Activated CD4-positive, alpha-beta T cell treated with anti-CD3 and anti-CD28 coated beads, Interleukin-2, amount 50 U/mL, for 24 hours (primary cell): ENCODE measurements at places on chromosomes 4 and X.

GRCh38 chr4:102687373-102687981 is 73.3 kb downstream of the MANBA start:
- DNase-seq = no peak

DNA sequence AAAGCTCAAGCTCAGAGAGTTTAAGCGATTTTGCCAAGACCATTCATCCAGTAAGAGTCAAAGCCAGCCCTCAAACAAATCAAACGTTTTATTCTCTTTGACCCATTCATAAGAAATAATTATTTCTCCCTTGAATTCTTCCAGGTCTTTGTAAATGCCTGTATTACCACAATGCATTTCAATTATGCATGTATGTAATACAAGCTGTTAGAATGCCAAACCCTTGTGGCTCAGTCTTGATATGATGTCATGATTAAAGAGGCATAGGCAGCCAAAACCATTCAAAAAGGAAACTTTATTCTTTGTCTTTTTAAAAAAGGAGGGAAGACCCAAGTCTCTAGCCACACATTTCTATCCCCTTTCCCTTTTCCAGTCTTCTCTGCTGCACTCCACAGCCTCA is 56.5 kb upstream of the PGM2 start:
- DNase-seq = no peak

DNA sequence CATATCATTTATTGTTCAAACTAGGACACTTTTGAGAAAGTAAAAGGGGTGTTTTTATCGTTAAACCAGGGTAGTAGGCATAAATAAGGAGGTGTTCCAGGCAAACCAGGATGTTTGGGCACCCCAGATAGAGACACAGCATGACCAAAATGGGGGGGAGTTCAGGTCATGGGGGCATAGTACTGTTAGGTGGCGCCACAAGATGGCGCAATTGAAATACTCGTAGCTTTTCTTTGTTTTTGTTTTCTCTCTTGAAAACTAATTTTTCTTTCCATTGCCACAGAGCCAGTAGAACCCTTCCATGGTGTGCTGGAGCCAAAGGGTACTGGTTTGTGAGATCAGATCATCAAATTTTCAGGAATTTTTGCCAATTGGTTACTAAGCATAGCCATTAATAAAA is 283.4 kb downstream of the BCOR start:
- DNase-seq = no peak

- no peak for DNase-seq
Measured at GRCh38 chr4:24659241-24659961, 75.0 kb upstream of the DHX15 start.

- no peak for DNase-seq
Measured at GRCh38 chr4:79673377-79673776, 265.3 kb upstream of the GK2 start.

- DNase-seq = no peak
Measured at GRCh38 chr4:2928242-2929176, 34.7 kb downstream of the NOP14 start.

DNA sequence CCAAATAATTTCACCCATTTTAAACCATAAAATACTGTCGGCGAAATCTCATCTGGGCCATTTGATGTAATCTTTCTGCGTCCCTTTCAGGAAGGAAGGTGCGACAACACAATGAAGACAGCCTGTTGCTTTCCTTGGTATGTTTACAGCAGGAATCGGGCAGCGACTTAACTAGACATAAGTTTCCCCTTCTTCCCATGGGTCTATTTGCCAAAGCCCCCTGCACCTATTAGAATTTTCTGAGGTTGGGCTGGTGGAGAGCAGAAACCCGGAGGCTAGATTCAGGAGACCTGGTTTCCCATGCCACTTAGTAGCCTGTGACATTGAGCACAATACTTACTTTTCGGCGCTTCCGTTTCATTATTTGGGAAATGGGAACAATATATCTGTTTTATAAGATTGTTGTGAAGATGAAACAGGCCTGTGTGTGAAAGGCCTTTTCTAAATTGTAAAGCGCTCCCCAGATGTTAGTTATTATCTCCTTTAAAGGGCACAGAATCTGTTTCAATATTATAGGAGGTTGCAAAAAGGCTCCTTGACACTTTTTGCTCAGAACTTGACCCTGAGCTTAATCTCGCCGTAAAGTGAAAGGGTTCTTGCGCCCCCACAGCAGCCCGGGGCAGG is 552 bp upstream of the AFF1 start:
- DNase-seq = no peak

GRCh38 chrX:122565952-122566351 is 618.1 kb upstream of the GRIA3 start:
- no peak for DNase-seq

- no peak for DNase-seq
Measured at GRCh38 chr4:153212736-153213135, 8.5 kb downstream of the TRIM2 start.

DNA sequence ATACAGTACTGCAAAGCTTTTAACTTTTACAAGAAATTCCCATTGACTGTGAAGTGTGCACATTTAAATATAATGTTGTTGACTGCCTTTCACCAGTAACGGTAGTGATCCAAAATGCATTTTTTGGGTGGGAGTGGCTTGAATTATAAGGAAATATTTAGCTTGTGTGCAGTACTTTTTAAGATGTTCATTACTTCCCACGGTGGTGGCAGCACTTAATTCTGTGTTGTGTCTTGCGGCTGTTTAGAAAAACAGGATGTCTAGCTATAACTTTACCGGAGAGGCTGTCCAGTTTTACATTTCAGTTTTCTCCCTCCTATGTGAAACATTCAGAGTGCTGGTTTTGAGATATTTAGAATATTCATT is 1.7 kb downstream of the TMEM131L start:
- no peak for DNase-seq

DNA sequence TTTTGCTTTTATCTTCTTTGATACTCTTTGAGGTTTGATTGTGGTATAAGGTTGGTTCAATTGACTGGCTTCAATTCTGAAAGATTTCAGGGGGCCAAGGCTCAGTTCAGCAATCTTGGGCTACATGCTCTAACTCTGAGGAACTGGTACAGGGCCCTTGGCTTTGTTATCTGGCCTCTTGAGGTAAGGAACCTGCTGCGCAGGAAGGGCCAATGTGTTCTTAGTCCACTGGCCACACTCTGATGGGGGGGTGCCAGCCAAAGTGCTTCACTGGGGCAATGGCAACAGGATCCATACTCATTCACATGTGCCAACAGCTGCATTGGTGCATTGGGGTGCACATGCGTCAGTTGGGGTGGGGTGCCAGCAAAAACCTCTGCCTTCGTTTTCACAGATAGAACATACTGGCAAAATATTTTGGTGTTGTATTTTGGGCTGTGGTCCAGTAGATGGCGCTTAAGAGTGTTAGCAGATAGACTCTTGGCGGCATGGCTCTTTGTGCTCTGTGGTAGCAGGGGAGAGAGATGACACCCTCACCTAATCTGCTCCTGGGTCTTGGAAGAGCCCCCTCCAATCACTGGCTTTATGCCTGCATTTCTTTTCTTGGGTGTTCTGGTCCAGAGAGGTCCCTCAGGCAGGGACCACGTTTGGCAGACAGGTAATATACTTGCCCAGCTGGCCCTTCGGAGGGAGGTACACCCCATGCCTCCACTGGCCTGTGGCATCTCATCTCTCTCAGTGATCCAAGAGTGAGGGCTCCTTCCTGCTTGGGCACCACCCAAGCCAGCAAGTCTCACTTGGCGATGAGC is 42.9 kb downstream of the NDST3 start:
- no peak for DNase-seq

GRCh38 chr4:153267890-153268289 is 63.6 kb downstream of the TRIM2 start:
- DNase-seq = no peak

DNA sequence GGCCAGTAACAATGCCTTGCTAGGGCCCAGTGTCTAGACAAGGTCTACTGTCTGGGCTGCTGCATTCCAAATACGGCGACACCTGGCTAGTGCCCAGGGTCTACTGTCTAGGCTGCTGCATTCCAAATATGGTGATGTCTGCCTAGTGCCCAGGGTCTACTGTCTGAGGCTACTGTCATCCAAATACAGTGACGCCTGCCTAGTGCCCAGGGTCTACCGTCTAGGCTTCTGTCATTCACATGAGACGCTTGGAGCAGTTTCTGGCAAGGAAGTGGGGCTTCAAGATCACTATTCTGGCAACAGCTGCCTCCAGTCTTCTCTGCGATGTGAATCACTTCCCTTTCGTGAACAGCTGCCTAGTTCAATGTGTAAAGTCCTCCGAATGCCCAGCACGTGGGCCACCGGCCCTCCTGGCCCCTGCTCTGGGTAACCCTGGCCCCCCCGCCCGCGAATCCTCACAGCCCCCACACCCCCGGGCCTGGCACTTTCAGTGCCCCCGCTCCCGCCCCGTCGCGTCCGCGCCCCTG is 12.7 kb downstream of the ACOX3 start:
- DNase-seq = no peak

DNA sequence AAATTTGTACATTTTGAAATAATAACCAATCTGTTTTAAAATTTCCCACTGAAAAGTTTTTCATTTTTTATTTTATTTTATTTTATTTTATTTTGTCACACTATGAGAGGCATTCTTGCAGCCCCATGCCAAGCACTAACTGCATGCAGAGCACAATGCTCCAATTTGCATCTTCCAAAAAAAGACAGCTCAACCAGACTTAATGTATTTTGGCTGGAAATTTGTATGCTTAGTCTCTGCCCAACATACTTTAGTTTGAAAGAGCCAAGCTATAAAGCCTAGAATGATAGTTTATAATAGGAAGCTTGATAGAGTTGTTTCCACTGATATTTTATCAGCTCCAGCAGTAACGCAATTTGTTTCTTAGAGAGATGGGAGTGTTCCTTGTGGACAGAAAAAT is 235.5 kb downstream of the GALNTL6 start:
- DNase-seq = no peak

GRCh38 chrX:77595848-77596247 is 148.7 kb downstream of the FGF16 start:
- DNase-seq = no peak

DNA sequence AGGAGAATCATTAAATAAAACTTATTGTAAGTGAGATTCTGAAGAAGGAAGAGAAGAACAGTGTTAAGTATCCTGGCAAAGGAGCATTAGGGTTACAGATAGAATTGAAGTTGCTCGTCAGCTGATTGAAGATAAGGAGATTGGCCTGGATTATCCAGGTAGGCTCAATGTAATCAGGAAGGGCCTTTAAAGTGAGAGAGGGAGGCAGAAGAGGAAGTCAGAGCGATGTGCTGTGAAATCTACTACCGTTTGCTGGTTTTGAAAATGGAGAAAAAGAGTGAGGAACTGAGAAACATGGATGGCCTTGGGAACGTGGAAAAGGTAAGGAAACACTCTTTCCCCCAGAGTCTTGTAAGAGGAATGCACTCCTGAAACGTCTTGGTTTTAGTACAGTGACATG is 245.7 kb downstream of the ANTXR2 start:
- no peak for DNase-seq
